ENCODE measurements at places on chromosomes 5 and 9. TPM values are rescaled to one million over a fixed set of nuclear protein-coding genes. Genes with fewer than 3 reads are reported as not detected.

The PAEP gene
- not detected for total RNA-seq

The SPINK5 gene
- 122 TPM for total RNA-seq

The HINT1 gene
- total RNA-seq, result 129 TPM

The CCL21 gene
- 11.9 TPM for total RNA-seq

The GDA gene
- total RNA-seq, result 1.5 TPM

The MEF2C gene
- total RNA-seq, result 125 TPM

The ANKRD31 gene
- 0.30 TPM for total RNA-seq

The NEK6 gene
- 27.2 TPM for total RNA-seq

The LCN15 gene
- total RNA-seq, result not detected

The SLC4A9 gene
- not detected for total RNA-seq

The HK3 gene
- 7.1 TPM for total RNA-seq

The ANKRD20A1 gene
- 0.89 TPM for total RNA-seq

The CNTNAP3B gene
- 7.6 TPM for total RNA-seq

The PCDHB13 gene
- total RNA-seq, result 2.9 TPM

The SLC25A48 gene
- 2.4 TPM for total RNA-seq

The ACSL6 gene
- total RNA-seq, result 3.7 TPM

The GZMA gene
- 0.89 TPM for total RNA-seq

The PTPRD gene
- 29.9 TPM for total RNA-seq

The QSOX2 gene
- total RNA-seq, result 7.8 TPM

The SMIM33 gene
- not detected for total RNA-seq

The TMEM215 gene
- 0.39 TPM for total RNA-seq

The ESM1 gene
- 4.6 TPM for total RNA-seq

The ZCCHC10 gene
- 13.8 TPM for total RNA-seq

The KLF4 gene
- 75.1 TPM for total RNA-seq

The GABRA1 gene
- total RNA-seq, result not detected

The STOML2 gene
- total RNA-seq, result 55.1 TPM

The COL23A1 gene
- 4.6 TPM for total RNA-seq

The NME5 gene
- total RNA-seq, result 1.3 TPM

The RNF183 gene
- total RNA-seq, result 0.20 TPM

The VCAN gene
- 396 TPM for total RNA-seq

The CEL gene
- total RNA-seq, result 0.79 TPM

The C5orf58 gene
- total RNA-seq, result not detected

The SH2D3C gene
- 5.7 TPM for total RNA-seq

The ADAMTS6 gene
- 7.0 TPM for total RNA-seq

The DIRAS2 gene
- total RNA-seq, result 1.9 TPM

The DBH gene
- total RNA-seq, result under 0.01 TPM

The FOXD4L6 gene
- not detected for total RNA-seq

The SPINK9 gene
- not detected for total RNA-seq

The FOXD4L3 gene
- not detected for total RNA-seq

The ADAMTS19 gene
- total RNA-seq, result 45.3 TPM

The ACER2 gene
- 3.8 TPM for total RNA-seq

The ARID3C gene
- total RNA-seq, result not detected

The AGXT2 gene
- total RNA-seq, result not detected

The PAPPA gene
- total RNA-seq, result 4.4 TPM
